ENCODE measurements at places on chromosomes 6 and 20. TPM values are rescaled to one million over a fixed set of nuclear protein-coding genes. Genes with fewer than 3 reads are reported as not detected.

SALL4 gene
- total RNA-seq = 3.5 TPM

SIRPB2 gene
- total RNA-seq = 1.3 TPM

CLPSL2 gene
- total RNA-seq = not detected

CST2 gene
- total RNA-seq = not detected

SPATA25 gene
- total RNA-seq = 5.9 TPM

SS18L1 gene
- total RNA-seq = 58.2 TPM

F13A1 gene
- 5.9 TPM for total RNA-seq

RIPOR3 gene
- total RNA-seq = 32.6 TPM

TCP11 gene
- 2.2 TPM for total RNA-seq

GHRH gene
- total RNA-seq = not detected

- DNase-seq = no peak
These were observed 61.3 kb upstream of the RNF24 start for GRCh38 chr20:4076671-4077070.

DNA sequence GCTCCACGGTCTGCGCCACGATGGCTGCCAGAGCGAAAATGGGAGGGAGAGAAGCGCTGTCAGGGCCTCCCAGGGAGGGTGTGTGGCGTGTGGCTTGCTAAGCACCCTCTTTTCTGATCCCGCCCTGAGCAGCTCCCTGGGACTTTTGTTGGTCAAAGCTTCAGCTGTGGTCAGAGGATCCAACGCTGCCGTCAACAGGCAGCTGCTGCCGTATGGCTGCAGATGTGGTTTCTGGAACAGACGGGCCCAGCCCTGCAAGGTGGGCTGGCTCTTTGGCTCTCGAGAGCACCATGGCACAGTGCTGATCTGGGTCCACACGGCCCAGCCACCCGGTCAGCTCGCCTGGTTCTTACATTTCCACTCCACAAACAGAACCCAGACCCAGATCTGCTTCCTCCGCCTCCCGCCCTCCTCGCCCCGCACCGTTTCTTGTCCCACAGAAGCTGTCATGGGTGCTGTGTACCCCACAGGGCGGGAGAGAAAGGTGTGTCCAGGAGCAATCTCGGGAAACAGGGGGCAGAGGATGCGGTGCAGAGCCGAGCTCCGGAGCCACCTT lies 86.0 kb upstream of the BHLHE23 start:
- no peak for DNase-seq

DNA sequence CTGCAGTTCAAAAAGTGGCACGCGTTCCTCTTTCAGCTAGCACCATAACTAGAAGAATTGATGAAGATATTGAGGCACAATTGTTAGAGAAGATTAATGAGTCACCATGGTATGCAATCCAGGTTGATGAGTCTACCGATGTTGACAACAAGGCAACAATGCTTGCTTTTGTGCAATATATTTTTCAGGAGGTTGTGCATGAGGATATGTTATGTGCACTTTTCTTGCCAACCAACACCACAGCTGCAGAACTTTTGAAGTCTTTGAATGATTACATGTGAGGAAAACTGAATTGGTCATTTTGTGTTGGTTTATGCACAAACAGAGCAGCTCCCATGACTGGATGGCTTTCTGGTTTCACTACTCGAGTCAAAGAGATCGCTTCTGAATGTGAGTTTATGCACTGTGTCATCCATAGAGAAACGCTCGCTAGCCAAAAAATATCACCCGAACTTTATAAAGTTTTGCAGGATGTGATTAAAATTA lies 129.3 kb upstream of the SLC24A3 start:
- no peak for DNase-seq

DNA sequence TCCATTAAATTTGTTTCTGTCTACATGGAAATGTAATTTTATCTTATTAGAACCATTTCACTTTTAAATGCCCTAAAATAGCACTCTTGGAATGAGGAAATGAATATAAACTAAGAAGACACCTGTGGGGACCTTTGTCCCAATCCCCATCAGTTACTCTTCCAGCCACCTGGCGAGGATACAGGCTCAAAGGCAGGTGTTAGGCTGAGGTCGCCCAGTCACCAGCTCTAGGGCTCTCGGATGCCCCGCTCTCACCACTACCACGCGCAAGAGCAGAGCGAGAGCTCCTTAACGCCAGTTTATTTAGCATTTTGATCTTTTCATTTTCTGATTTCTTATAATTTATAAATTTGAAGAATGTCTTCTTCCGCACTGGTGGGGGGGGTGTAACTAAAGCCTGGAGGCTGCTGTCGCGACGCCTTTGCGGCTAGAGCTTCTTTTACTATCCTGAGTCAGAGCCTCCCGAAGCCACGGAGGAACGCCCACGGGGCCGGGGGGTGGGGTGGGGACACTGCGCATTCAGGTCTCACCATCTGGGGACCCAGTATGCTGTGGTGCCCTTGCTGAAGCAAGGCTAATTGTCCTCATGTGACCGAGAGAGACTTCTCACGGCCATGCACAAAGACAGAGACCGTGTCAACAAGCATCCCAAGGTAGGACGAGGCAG lies 38.7 kb upstream of the AFDN start:
- no peak for DNase-seq

GRCh38 chr6:139603581-139603980 lies 229.1 kb upstream of the CITED2 start:
- DNase-seq = no peak

GRCh38 chr20:37095108-37095598 lies 644 bp downstream of the RBL1 start:
- DNase-seq = no peak

DNA sequence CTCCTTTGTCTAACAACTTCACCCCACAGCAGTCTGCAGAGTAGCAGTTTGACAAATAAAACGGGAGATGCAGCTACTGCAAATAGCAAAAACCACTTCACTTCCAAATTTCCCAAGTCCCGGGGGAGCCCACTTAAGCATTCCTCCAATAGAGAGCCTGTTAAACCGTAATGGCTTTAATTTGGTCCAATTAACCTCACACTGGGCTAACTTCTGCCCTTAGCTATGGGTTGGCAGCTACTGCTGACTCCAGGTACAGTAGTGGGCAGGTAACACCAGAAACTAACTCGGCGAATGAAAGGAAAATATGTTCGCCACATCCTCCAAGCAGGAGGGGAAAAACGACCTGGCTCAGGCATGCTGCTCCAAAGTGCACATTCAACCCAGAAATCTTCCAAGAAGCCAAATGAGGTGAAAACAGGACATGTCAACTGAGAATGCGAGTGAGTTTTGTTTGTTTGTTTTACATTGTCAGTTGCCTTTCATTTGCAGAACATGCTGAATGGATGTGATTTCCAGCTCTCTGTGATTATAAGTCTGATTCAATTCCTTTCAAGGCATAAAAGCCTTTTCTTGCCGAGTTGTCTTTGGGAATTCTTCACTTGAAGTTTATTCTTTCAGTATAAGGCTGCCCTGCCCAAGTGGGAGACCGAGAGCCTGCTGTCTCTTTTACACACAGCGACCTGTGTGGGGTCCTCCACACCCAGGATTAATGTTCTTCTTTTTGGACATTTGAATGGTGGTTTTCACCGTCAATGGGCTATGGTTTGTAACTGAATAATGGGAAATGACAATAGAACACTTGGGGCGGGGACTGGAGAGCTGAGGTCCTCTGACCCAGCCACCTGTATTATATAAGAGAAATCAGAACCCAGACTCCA lies 117.3 kb upstream of the ARMC2 start:
- DNase-seq = no peak

- DNase-seq = no peak
These were observed 93.8 kb upstream of the IMPG1 start for GRCh38 chr6:76166297-76166696.

DNA sequence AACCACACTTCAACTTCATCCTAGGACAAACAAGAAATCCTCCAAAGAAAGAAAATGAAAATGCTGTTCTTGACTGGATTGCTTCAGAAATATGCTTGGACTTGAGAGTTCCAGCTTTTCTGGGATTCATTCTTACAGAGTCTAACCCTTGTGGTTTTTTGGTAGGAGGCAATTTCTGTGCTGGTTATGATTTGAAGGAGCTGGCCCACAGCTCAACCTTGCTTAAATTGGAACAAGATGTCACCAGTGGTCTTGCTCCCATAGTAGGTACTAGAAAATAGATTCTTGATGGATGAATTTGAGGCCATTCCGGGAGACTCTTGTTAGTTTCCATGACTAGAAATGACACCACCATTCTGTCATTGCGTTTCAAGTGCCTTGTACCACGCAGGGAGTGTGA lies 54.3 kb upstream of the BMP6 start:
- DNase-seq = no peak

DNA sequence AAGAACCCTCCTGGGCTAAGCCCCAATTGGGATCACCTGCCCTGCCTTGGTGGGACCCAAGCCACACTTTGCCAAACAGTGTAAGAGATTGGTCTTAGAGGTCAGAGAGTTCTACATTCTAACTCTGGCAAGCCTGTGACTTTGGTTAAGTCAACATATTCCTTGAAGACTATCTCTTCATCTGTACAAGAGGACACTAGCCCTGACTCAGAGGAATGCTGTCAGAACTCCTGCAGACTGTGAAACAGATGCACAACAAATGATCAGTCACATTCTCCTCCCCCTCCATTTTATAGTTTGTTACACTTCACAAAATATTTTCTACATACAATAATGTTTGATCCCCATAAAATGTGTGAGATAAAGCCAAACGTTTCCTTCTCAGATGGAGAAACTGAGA lies 91.7 kb upstream of the EPB41L1 start:
- DNase-seq = no peak

DNA sequence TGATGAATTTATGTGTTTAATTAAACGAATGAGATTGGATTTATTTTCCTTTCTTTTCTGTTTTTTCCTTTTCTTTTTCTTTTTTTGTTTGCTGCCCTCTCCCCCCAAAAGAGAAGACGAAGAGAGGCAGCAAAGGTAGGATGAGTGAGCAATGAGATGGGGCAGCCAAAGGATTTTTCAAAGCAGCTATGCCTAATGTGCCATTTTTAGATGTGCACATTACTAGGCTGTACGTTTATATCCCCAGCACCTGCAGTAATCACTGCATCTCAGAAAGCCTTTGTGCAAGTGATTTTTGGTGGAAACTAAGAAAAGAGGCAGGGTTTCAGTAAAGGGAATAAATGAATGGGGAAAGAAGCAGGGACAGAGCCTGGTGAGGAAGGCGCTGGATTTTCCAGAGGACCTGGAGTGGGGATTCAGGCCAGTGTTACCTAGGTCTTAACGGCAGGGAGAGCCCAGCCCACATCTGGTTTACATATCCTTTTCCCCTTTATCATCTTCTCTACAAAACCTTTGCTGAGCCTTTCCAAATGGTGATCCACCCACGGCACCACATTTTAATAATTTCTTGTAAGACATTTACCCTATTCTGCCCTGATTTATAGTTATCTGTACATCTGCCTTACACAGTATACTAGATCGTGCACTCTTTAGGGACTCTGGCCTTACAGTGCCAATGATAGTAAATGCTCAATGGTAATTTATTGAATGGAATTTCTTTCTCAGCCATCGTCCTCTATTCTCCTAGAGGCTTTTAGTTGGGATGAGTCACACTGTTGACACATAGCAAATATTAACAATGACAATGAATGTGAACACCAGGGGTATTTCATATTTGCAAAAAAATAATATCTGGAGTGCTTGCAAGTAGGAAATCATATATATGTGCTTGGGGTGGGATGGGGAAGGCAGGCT lies 38.3 kb upstream of the ATXN1 start:
- DNase-seq = no peak

DNA sequence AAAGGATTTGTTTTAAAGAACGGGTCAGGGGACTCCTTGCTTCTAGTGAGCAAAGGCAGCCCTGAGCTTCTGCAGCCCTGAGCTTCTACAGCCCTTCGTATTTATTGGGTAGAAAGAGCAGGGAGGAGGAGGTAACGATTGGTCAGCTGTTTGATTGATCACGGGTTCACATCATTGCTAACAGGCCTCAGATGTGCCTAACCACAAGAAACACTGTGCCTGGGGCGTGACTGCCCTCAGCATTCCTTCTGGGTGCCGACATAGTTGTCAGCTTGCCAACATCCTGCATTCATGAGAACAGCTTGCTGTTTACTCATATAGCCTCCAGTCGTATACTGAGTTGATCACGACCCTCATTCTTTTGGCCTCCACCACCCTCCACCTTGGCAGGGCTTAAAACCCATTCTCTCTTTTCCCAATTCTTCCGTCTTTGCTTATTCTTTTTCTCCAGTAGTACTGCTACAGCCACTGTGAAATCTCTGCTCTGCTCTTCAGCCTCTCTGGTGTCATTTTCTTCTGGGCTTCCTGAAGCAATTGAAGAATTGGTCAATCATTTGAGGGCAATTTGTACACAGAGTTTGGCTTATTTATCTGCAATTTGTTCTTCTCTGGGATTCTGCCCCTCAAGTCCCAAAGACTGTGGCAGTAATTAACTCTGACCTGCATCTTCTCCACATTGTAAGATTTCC lies 25.4 kb upstream of the NOP56 start:
- no peak for DNase-seq

DNA sequence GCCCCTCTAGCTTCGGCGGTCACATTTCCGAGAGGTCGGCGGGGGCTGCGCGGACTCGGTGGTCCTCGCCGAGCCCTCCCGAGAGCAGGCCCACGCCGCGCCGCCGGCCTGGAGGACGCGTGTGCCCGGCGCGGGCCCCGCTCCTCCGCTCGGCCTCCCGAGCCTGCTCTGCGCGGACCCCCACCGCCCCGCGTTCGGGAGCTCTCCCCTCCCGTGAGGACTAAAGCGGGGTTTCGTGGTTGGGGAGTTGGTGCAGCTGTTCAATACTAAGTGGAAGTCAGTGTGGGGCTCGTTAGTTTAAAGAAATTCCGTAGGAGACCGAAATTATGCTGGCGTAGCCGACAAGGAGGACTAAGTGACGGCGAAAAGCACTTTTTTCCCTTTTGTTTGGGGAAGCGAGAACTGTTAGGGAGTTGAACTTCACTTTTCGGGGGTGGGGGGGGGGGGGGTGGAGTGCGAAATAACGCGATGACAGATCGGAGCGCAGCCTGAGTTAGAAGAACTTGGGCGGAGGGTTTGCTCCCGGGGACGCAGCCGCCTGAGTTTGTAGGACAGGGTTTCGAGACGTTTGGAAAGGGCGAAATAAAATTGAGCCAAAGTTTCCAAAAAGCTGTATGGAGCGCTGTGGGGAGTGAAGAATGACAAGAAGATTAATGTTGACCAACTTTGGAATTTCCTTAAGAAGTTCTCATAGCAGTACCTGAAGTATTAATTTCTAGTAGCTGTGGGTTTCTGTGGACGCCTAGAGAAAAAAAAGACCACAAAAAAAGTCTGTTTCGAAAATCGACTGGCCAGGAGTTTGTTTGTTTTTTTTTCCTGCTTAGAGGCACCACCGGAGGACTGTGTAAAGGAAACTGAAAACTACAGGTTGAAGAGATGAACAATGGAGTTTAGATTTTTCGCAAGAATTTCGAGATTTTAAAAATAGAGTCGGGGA lies 1.4 kb downstream of the QKI start:
- DNase-seq = peak; percentile 67

All from hematopoietic multipotent progenitor cell (in vitro differentiated cells).